ENCODE measurements at places on chromosomes 2 and 18.

DNA sequence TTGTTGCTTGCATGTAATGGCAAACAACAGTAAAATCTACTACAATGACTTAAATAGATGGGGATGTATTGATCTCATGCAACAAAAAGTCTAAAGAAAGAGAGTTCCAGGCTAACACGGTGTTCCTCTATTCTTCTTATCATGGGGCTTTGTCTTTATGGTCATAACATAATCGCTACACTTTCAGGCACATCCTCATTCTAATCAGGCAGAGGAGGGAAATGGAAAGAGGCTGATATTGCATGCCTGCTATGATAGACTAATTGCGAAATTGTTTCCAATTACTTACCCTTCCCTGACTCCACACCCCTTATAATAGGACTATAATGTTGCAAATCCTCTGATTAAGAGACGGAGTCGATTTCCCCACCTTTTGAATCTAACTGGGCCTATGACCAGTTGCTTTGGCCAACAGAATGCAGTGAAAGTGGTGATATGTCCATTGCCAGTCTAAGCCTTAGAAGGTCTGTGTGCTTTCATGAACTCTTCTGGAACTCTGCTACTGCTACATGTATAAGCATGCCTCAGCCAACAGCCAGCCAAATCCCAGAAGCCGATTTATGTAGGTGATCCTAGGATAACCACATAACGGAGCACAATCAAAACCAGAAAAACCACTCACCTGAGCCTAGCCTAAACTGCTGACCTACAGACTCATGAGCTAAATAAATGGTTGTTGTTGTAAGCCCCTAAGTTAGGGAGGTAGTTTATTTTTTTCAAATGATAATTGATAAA is 180.3 kb upstream of the TACR1 start:
- DNase-seq = no peak

DNA sequence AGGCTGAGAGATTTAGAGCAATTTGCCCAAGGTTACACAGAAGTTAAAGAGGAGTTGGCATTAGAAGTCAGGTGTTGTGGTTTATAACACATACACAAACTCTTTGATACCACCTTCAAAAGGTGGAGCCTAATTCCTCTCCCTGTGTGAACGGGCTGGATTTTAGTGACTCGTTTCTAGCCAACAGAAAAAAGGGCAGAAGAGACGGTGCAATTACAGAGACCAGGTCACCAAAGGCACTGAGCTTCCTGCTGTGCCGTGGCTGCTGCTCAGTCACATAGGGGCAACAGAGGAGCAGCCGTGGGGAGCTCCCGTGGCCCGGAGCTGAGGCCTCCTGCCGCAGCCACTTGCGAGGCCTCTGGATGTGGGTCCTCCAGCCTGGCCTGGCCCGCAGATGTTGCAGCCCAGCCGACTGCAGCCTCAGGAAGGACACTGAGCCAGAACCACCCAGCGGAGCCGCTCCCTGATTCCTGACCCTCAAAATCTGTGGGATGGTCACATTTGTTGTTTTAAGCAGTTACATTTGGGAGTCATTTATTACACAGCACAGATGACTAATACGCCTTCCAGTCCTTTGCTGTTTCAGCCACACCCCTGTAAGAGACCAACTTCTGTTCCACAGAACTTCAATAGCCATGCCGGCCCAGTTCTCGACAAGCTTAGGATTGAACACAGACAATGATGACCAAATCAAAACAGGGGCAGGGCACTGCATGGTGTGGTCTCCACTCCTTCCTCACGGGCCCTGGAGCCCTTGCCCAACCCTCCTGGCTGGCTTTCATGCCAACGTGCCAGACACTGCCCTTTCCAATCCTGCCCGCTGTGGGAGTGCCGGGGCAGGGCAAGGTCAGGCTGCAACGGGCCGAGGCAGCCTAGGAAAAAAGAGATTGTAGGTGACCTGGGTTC is 17.1 kb downstream of the EDAR start:
- DNase-seq = no peak

- DNase-seq = no peak
Observed at GRCh38 chr18:13566941-13567746, 159.2 kb downstream of the FAM210A start.

DNA sequence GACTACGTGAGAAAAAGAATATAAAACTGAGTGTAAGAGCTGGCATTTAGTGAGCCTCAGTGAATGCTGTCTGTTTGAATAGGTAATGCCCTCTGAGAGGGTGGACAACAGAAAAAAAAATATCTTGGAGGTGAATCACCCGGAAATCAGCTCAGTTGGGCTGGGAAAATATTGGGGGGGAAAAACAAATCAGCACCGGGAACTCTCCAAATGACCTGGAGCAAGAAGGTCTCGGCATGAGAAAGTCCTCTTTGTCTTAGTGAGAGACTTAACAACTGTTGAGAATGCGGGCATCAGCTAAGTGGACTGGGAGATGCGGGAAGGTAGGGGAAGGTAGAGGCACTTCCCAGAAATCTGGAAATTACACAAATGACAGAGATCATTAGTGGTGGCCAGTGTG is 109.4 kb upstream of the POU3F3 start:
- DNase-seq = no peak

GRCh38 chr2:147366279-147366678 is 478.6 kb upstream of the ACVR2A start:
- DNase-seq = no peak

- no peak for DNase-seq
Observed at GRCh38 chr2:40113272-40113968, 334.4 kb upstream of the THUMPD2 start.

DNA sequence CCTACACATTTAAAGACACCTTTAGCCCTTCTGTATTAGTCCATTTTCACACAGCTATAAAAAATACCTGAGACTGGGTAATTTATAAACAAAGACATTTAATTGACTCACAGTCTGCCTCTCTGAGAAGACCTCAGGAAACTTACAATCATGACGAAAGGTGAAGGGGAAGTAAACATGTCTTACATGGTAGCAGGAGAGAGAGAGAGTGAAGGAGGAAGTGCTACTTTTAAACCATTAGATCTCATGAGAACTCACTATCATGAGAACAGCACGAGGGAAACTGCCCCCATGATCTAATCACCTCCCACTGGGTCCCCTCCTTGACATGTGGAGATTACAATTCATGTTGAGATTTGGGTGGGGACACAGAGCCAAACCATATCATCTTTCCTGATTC is 946.6 kb downstream of the SLC4A3 start:
- no peak for DNase-seq

DNA sequence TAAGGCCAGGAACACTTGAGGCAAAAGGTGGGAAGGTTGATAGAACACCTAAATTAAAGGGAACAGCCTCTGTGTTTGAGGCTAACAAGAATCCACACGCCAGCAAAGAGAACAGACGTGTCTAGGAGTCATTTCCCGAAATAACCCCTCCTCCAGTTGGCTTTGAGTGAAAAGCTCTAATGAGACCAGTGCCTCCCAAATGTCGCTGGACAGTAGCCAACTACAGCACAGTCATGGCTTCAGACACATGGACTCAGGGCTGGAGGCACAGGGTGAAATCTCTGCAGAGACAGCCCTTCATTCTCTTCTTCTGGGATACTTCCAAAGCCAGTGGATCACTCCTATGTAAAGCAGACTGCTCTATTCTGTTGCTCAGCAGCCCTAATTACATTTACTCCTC is 49.6 kb downstream of the SOWAHC start:
- no peak for DNase-seq

- DNase-seq = no peak
Observed at GRCh38 chr18:23740105-23740830, 51.0 kb downstream of the LAMA3 start.

DNA sequence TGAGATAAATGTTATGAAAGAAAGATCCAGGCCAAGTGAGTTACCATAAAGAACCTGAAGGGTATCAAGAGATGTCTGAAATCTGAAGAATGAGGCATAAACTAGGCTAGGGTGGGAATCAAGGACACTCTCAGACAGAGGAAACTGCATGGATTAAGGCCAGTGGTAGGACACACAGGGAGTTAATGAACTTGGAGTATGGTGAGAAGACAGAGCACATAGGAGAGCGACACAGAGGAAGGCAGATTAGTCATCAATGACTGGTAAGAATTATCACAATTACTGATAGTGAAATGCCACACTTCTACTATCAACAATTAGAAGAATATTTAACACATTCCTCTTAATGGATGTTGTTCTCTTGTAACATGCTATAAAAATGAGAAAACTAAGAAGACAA is 76.9 kb downstream of the TTC21B start:
- DNase-seq = no peak

GRCh38 chr2:187383043-187383800 is 64.8 kb downstream of the CALCRL start:
- DNase-seq = no peak

GRCh38 chr2:196331143-196331542 is 159.8 kb upstream of the STK17B start:
- DNase-seq = no peak

GRCh38 chr2:201618744-201619662 is 24.3 kb downstream of the TMEM237 start:
- peak; percentile 20 for DNase-seq

DNA sequence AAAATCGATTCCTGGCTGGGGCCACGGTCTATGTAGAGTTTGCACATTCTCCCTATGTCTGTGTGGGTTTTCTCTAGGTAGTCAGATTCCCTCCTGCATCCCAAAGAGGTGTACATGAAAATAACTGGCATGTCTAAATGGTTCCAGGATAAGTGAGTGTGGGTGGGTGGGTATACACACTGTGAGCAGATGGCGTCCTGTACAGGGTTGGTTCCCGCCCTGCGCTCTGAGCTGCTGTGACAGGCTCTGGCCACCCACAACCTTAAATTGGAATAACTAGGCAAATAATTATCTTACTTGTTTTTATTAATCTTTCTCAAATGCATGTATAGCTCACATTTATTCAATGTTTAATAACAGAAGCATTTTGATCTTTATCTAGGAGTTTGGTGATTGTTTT is 16.3 kb downstream of the THOC1 start:
- no peak for DNase-seq
